ENCODE measurements at places on chromosomes 3 and 15.

DNA sequence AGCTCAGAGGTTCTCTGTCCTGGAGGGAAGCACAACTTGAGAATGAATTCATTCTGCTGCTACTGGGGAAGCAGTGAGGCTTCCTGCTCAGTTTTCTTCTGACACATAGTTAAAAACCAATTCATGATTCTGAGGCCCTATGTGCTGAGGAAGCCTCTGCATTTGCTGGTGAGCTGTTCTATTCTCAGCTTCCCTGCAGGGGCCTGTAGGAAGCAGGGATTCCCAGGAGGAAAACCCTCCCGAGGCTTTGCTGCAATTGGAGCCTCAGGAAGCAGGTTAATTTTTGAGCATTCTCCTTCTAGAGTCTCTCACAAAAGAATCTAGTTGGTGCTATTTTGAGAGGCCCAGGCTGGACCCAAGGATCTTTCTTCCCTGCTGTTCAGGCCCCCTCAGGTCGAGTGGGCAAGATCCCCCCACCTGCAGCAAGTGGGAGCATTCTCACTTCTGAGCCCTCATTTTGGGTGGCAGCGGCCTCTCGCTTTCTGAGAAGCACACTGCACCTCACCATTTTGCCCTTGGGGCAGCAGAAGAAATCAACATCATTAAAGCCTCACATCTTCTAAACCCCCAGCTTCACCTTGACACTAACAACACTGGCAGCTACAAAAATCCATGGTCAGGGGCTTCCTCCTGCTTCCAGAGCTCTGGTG is 197.5 kb upstream of the TSC22D2 start:
- DNase-seq, result no peak

DNA sequence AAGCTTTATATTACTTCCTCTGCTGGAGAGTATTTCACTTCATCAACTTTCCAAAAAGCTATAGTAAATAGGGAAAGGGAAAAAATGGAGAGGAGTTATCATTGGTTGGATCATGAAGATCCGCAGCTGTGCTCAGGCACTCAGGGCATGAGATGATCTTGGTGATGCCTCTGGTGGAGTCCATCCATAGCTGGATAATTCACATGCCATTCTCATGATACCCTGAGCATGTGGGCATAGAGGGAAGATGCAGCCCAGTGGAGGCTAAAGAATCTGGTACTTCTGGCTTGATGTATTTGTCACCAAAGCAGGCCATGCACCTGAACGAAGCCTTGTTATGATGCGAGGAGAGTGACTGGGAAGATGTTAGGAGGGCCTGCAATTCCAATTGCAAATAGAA is 150.2 kb downstream of the CHST2 start:
- no peak for DNase-seq

- DNase-seq, result no peak
Measured at GRCh38 chr3:78940128-78940527, 827.7 kb downstream of the ROBO1 start.

- DNase-seq, result no peak
Measured at GRCh38 chr3:178672275-178672674, 136.0 kb downstream of the KCNMB2 start.

DNA sequence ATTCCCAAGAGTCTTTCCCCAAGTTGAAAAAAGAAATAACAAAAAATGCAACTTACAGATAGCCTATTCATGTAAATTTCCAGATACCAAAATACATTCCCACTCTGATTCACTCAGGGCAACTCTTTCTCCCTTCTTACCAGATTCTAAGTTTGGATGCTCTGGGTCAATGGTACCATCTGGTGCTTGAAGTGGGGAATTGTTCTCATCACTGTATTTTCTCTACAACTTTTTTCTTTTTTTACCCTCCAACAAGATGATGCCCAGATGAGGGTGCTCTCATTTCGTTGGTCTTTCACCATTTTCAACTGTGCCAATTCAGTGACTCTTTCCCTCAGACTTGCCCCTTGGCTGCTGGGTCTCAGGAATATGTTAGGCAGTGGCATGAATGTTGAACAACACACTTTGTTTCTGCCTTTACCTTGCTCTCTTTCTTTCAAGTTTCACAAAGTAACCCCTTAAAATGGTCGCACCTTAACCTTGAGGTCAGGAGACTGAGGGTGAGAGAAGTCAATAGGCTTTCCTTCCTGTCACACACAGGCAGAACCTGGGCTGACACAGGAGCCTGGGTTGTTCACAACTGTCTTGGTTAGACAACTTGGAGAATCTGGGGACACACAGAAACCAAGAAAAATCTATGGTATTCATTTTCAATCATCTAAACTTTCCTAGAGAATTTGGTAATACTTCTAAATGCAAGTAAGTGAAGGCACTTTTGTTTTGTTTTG is 330.7 kb upstream of the SLCO3A1 start:
- DNase-seq, result peak; percentile 61

DNA sequence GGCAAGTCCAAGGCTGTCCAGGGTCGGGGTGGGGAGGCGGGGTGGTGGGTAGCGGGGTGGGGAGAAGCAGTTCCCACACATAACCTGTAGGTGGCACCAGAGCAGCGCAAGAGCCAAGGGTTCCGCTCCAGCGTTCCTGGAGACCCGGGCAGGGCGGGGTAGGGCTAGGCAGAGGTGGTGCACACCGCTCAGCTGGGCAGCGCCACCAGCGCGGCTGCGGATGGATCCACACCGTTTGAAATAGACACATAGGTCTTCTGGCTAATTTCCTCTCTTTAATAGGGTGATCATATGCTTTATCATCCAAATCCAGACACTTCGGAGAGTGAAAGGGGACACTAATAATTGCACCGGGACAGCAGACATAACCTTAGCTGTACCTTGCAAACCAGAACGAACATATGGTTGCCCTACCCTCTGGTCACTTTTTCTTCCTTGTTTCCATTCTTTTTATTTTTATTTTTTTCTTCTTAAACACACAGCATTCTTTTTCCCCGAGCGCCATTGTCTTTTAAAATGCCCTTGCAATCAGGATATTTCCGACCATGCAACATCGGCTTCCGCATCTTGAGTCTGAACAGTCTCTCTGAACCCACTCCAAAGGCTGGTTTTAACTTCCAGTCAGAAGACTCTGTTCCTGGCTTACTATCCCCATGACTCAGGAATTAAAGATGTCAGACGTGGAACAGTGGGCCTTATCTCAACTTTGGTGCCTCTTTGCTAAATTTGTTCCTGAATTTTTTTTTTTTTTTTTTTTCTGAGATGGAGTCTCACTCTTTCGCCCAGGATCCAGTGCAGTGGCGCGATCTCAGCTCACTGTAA is 12.5 kb upstream of the ZSCAN2 start:
- peak; percentile 87 for DNase-seq

GRCh38 chr3:160106905-160107861 is 118.0 kb upstream of the C3orf80 start:
- no peak for DNase-seq

GRCh38 chr15:60397772-60398445 is at the start of gene ANXA2:
Gene ANXA2 (minus strand): TSS chr15:60397986. CDS start chr15:60386075, 11,911 bp downstream.
- DNase-seq, result peak; percentile 93

GRCh38 chr3:196788528-196788927 is 48.9 kb downstream of the PAK2 start:
- no peak for DNase-seq

DNA sequence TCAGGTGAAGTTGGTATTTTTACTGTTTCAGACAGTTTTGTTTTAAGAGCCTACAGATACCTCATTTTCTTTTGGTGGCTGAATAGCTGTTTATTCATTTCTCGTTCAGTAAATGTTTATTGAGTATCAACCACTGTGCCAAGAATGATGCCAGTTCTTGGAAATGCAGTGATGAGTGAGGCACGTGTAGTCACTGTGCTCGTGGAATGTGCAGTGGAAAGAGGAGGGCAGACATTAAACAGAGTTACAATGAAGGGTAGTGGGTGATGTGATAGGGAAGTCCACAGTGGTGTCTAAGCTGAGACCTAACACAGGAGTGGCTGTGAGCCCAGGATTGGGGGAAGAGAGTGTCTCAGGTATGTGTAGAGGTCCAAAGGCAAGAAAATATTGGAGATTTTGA is 73.7 kb downstream of the ARHGEF26 start:
- no peak for DNase-seq

GRCh38 chr3:38538773-38539353 is 42.7 kb downstream of the EXOG start:
- DNase-seq, result no peak

- no peak for DNase-seq
Measured at GRCh38 chr15:59002418-59002859, 15.0 kb downstream of the RNF111 start.

- no peak for DNase-seq
Measured at GRCh38 chr3:121111914-121112612, 204.1 kb downstream of the STXBP5L start.

DNA sequence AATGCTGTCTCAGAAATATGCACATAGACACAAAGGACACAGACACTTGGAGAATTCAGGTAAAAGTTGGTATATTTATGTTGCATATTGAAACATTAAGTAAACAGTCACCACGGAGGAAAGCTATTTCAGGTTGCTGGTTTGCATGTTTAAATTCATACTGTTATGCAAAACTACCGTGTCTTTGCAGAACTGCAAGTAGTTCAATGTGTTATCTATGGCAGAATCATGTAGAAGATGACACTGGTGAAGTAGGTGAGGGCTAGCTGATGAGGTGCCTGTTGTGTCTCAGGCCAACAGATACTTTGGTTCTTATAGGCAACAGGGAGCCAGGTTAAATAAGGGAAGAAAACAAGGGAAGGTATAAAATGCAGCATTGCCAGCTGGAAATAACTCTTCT is 511.3 kb downstream of the DIPK2A start:
- no peak for DNase-seq

- no peak for DNase-seq
Measured at GRCh38 chr15:90064911-90065681, 37.2 kb downstream of the IDH2 start.
